ENCODE measurements at places on chromosomes 1 and 21.

DNA sequence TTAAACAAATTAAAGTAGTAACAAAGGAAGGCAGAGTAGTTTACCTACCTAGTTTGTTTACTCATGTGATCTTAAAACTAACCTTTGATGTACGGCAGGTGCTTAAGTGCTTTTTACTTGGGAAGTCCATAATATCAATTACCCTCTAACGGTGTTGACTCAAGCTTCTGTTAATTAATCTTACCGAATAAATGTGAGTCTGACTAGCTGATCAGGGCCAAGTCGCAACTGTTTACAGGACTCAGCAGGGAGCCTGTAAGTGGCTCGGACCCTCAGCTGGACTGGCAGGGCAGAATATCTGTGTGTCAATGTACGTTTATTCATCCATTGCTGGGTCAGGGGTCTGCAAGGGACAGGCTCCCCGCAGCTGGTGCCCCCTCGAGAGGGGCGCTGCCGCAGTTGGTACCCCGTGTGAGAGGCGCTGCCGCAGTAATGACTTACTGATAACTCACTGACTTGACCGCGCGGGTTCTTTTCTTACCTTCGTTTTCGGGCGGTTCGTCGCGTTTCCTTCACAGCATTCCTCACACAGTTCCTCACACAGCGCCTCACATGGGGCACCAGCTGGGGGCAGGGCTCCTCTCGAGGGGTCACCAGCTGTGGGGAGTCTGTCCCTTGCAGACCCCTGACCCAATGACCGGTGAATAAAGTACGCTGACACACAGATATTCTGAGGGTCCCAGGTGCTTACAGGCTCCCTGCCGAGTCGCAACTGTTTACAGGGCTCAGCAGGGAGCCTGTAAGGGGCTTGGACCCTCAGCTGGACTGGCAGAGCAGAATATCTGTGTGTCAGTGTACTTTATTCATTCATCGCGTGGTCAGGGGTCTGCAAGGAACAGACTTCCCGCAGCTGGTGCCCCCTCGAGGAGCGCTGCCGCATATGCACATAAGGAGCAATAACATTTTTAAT lies 3.0 kb downstream of the FMO1 start:
- DNase-seq, result peak; percentile 71

- no peak for DNase-seq
These were observed 9.8 kb downstream of the EDN2 start for GRCh38 chr1:41474490-41475271.

DNA sequence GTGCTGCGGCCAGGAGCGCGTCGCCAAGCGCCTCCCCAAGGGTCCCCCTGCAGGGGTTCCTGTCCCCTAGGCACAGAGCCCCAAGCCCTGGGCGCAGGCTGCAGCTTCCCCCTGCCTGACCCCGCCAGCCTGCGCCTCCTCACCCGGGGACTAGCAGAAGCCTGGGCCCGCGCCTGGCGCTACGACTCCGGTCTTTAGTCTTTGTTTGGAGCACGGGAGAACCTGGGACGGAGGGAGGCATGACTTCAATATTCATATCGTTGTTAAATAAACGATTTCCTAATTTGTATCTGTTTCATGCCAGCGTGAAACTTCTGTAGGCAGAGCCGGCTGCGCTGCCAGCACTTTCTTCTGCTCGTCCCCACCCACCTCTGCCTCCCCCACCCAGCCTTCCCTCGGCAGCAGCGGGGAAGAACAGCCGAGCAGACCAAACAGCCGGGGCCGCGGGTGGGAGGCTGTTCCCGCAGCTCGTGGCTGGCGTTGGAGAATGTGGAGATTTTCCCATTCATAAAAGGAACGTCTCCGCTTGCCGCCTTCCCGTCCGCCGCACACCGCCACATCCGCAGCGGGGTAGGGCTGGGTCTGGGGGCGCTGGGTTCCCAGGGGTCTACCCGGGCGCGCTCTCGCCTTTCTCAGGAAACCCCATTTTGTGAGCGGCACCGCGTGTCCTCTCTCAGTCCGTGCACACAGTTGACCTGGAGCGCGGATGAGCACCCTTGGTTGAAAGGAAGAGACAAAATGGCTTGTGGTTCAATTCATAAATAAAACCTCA lies 777 bp upstream of the TRIM67 start:
- no peak for DNase-seq

DNA sequence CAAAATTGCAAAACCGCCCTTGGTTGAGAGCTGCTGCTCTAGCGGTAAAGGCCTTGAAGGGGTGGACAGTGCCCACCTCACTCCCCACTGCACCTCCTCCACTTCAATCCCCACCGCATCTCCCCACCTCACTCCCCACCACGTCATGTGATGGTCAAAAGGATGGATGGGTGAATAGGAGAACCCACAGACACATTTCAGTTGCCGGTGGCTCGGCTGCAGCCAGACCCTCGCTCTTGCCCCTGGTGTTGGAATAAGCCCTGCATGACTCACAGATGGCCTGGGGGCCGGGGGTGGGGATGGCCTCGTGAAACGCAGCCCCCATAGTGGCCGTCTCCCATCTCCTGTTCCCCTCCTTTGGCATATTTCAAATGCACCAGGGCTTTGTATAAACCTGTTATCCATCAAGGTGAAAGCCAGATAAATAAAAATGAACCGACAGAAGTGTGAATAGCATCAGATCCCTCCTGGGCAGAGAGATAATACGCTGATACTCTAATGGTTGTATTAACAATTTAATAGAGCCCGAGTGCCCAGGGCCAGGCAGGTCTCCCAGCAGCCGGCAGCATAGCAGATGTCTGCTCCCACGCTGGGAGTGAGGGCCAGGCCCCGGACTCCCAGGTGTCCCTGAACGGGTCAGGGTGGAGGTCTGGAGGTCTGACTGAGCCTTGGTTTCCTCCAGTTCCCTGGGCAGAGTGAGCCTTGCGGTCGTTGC lies 300.3 kb downstream of the NPHP4 start:
- DNase-seq, result no peak

GRCh38 chr1:161216945-161217712 lies 2.0 kb downstream of the FCER1G start:
- no peak for DNase-seq

DNA sequence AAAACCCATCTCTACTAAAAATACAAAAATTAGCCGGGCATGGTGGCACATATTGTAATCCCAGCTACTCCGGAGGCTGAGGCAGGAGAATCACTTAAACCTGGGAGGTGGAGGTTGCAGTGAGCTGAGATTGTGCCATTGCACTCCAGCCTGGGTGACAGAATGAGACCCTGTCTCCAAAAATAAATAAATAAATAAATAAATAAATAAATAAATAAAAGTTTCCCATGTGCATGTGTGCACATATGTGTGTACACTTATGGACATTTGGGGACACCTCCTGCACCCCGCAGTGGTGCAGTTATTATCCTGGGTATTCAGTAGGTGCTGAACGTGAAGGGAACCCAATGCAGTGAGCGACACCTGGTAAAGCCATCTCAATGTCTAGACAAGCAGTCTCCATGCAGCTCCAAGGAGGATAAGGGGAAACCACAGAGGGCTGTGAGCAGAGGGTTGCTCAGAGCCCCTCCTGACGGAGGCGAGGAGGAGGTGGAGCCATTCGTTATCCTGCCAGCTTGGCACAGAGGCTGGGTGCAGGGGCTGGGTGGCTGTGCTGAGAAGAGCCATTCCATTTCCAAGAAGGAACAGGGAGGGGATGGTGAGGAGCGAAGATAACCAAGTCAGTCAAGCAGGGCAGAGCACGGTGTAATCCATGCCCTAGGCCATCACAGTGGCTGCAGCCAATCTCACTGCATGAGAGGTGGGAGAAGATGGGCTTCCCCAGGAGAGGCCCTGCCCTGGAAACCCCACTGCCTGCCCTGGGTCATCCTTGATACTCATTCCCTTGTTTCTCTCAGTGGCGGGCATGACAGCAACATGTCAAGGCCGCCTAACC lies 25.6 kb downstream of the UBIAD1 start:
- DNase-seq, result no peak

DNA sequence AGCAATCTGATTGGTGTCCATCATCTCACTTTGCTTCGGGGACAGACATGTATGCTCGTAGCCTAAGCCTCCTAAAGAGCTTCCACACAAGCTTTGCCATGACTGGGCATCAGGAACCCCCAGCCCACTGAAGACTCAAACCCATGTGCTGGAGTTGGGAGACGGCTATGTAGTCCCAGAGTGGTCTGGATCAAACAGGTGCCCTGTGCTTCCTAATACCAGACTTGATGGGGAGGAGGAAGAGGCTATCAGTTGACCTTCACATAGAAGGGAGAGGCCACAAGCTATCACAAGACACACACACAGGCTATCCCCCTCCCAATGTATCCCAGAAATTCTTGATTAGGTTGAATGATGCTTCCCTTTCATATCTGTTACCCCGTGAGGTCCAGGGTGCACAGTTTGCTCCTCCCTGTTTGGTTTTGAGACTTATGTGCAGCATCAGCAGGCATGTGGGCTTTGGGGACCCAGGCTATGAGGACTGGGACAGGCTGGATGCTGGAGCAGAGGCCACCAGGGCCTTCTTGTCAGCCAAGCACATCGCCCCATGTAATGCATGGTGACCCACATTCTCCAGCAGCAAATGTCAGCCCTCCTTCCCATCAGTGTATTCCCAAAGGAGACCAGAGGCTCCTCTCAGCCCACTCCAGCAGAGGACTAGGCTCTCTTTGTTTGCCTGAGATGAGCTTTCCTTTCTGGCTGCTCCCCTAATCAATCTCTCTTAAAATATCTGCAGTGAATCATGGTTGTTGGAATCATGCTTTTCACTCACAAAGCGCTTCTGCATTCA lies 159.8 kb downstream of the GRIK3 start:
- no peak for DNase-seq

- no peak for DNase-seq
These were observed 3.3 kb upstream of the FMOD start for GRCh38 chr1:203354246-203354645.

GRCh38 chr1:18354612-18355011 lies 126.1 kb upstream of the KLHDC7A start:
- DNase-seq, result no peak

DNA sequence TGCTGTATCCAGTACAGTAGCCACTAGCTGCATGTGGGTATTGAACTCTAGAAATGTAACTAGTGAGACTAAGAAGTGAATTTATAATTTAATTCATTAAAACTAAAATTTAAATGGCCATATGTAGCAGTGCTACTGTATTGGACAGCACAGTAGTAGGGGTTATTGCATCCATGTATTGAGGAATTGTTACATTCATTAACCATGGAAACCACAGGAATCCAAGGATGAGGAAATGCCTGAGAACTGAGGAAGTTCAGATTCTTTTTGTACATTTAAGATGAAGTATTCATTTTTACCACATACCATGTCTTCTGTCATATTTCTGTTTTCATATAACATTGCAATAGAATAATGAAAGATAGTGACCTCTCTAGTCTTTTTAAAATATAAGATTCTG lies 2.6 kb downstream of the MTF2 start:
- no peak for DNase-seq

DNA sequence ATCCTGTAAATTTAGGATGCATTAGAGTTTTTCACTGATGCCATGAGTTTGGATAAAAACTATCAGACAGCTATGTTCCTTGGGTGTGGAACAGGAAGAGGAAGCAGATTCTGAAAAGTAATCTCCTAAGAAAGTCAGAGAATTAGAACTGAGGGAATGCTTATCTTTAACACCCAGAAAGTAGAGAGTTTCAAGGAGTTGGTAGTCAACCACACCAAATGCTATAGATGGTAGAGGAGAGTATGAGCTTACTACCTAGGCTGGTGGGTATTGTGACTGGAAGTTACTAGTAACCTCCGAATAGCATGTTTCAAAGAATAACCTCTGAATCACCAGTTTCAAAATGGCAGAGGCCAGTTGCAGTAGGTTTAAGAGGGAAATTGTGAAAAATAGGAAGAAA lies 288.0 kb downstream of the HMCN1 start:
- no peak for DNase-seq

DNA sequence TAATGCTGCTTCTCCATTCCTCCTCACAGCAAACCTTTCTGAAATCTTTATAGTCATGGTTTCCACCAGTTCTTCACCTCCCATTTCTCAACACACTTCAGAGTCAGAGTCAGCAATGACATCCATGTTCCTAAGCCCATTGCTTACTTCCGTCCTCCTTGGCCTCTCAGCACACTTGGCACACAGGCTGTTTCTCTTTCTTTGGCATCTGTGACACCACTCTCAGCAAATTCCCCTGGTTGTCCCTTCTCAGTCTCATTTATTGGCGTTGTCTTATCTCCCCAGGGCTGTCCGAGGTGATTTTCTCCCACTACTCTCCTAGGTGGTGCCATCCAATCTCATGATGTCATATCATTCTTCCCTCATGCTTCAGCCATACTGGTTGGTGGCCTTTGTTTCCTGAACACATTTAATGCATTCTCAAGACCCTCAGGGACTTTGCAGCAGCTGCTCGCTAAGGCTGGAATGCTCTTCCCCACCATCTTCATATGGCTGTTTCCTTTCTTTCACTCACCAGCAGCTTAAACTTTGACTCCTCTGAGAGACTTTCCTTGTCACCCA lies 3.3 kb upstream of the LGALS8 start:
- no peak for DNase-seq

GRCh38 chr1:204564835-204565234 lies 48.6 kb downstream of the MDM4 start:
- DNase-seq, result no peak

- DNase-seq, result no peak
These were observed 19.1 kb downstream of the SLC25A33 start for GRCh38 chr1:9558271-9558945.

GRCh38 chr1:12144236-12144635 lies 22.6 kb upstream of the TNFRSF1B start:
- DNase-seq, result no peak

- no peak for DNase-seq
These were observed 113.7 kb downstream of the FCRL5 start for GRCh38 chr1:157438613-157439012.

DNA sequence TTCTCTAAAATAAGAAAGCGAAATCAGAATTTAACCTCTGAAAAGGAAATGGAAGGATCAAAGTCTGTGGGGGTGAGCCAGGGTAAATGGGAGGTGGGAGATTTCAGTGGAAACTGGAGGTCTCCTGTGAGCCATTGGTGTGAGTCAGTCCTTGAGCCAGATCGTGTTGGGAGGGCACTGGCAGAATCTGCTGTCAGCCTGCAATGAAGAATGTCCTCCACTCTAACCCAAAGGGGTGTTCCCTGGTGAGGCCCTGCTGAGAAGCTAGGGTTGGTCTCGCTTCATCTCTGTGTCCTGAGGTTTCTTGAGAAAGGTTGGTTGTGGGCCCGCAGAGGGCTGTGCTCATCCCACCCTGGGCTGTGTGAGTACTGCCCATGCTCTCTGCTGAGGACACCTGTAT lies 2.4 kb downstream of the QSOX1 start:
- DNase-seq, result no peak

DNA sequence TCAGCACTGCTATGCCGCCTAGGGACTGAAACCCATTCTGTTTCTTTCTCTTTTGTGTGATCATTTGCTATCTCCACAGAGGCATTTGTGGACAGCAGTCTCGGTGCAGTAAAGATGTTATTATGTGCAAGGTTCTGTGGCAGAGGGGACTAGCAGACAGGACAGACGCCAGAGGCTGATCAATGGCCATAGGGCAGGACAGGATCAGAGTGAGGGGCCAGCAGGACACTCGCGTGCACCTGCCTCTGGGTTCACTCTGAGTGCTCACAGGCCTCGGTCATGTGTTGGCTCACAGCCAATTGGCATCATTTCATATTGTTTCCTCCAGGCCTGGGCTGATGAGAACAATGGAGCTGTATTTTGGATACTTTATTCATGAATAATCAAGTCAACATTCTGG lies 212.6 kb downstream of the TGFB2 start:
- no peak for DNase-seq
